ENCODE measurements at places on chromosomes 5 and 9.

- DNase-seq: no peak
These were observed 42.2 kb upstream of the ALDOB start for GRCh38 chr9:101477736-101478135.

DNA sequence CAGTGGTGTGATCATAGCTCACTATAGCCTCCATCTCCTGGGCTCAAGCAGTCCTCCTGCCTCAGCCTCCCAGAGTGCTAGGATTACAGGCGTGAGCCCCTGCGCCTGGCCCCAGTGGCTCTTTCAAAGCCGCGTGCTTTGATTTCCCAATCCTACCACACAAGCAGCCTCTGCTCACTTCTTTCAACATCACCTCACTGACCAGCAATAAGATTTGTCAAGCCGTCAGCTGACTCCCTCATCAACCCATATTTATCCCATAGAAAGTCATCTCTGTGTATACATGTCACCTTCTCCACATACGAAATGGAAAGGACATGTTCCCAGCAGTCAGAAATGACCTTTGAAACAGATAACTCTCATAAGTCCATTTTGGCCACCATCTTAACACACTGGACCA, 26.0 kb downstream of the SLC31A2 start:
- DNase-seq: no peak

DNA sequence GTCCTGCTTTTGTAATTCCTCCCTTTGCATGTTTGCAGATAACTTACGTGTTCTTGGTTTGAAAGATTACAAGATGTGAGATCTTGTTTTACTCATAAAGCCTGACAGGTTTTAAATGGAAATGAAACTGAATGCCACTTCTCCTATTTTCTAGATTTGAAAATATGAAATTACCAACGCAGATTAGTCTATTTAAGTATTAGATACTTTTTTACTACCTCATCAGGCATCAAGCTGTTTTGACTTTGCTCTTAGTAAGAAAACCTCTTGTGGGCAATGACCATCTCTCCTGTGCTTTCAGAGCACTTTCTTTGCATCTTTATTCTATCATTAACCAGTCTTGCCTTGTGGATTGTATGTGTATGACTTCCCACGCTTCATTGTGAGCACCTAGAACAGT, 3.5 kb downstream of the DMXL1 start:
- no peak for DNase-seq

DNA sequence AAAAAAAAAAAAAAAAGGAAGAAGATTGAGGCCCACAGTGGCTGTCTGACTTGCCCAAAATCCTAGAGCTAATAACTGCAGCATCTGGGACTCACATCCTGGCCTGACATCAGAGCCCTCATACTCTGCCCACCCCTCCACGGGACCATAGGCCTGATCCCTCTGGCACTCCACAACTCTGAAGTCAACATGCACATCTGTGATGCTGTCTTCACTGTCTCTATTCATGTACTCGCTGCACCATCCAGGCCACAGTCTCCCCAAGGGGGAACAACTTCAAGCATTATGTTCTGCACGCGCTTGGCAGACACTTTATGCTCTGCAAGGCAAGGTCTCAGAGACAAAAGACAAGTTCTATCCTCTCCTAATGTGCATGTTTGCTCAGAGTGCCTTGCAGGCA, 158.2 kb downstream of the SPOCK1 start:
- no peak for DNase-seq
